ENCODE measurements at places on chromosomes 7 and 10.

- no peak for DNase-seq
Observed at GRCh38 chr10:8060010-8060703, 5.7 kb downstream of the GATA3 start.

DNA sequence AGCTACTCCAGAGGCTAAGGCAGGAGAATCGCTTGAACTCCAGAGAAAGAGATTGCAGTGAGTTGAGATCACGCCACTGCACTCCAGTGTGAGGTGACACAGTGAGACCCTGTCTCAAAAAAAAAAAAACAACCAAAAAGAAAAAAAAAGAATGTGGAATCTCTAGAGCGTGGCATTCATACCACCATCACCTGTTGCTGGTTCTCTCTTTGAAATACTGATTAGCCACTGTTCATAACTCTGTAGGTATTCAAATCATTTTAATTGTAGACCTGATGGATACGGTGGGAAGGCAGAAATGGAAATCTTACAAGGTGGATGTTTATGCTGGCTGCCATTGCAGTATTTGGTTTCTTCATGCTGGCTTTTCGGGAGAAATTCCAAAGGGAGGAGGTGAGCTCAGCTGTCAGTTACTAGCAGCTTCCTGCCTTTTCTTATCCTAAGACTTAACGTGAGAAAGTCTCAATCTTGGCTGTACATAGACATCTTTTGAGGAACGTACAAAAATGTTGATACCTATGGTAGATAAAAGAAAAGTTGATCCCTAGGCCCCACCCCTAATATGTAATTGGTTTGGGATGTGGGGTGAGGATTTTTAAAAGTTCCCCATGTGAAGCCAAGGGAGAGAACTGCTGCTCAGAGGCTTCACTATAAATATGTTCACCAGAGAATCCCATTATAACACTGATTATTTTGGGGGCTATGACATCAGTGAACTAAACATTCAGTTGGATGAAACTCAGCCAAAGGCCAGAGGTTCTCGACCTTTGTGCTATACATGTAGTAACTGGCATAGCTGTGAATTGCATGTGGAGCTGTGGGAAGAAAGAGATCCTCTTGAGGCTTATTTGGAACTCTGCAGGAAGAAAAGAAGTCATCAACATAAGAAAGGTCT is 26.9 kb upstream of the MKLN1 start:
- DNase-seq, result no peak

DNA sequence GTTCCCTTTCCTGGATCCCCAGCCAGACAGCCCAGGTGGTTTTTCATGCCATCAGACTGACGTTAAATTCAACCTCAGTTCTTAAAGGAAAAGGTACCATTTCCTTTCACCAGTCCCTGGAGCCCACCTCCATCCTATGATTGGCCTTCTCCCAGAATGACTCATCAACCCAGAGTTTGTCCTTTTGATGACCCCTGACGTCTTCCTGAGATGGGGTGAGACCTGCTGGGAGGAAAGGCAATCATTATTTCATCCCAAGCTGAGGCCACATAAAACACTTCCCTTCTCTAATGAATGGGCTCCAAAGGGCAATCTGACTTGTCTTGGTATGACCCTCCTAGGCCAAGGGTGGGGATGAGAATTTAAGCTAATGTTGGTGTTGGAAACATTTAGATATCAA is 750.7 kb downstream of the SUGCT start:
- no peak for DNase-seq

DNA sequence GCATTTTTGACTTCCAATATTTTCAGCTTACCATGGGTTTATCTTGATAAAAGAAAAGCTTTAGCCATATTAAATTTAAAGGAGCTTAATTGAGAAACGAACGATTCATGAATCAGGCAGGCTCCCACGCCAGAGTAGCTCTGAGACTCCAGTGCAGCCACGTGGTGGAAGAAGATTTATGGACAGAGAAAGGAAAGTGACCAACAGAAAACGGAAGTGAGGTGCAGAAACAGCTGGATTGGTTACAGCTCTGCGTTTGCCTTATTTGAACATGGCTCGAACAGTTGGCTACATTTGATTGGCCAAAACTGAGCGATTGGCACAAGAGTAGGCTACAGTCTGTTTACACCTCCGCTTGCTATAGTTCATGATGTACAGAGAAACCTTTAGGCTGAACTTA is 395.4 kb downstream of the GATA3 start:
- DNase-seq, result no peak

- no peak for DNase-seq
Observed at GRCh38 chr10:65864036-65864435, 1061.8 kb upstream of the LRRTM3 start.

GRCh38 chr7:159051916-159052315 is 92.8 kb downstream of the VIPR2 start:
- DNase-seq, result no peak

- DNase-seq, result no peak
Observed at GRCh38 chr7:128939075-128939860, 1.5 kb downstream of the IRF5 start.

- DNase-seq, result peak; percentile 31
Observed at GRCh38 chr7:123633553-123633952, 22.1 kb upstream of the LMOD2 start.

DNA sequence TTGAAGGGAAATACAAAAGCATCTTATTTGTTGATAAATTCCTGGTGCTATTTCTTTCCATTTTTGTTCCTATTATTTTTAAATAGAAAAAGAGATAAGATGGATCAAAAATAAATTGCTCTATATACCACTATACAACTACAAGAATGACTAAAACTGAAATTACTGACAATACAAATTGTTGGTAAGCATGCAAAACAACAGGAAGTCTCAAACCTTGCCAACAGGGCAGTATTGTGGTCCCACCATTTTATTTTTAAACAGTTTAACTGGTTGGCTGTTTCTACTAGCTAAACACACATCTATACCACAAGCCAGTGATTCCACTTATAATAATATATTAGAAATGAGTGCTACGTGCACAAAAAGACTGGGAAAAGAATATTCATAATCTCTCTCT is 213.0 kb downstream of the JAZF1 start:
- DNase-seq, result no peak

DNA sequence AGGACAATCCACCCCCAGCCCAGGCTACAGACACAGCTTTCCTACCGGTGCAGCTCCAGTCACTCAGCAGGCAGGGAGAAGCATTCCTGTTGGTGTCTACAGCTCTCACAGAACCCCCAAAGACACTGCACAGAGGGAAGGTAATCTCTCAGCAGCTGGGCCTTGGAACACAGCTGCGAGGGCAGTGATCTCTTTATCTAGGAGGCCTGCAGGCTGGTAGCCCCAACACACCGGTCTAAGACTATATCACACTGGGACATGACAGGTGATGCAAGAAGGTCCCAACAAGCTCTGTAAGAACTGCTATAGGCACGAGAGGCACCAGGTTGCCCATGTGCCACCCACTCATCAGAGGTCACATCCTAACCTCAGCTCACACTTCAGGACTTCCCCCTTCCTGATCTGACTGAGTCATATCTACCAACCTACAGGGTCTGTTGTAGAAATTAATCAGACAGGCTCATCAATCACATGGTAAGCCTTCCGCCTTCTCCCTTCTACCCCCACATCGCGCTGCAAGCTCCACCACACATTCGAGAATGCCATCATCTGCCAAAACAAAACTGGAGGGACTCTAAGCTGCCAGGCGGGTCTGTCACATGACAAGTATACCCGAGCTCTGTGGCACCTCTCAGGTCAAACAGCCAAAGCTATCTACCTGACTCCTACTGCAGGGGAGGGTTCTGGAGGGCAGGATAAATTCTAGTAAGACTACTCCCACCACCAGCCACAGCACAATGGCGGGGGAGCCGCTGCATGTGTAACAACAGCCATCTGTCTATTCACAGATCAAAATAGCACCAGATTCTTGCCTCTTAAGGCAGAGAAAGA is 26.1 kb downstream of the FAM53B start:
- DNase-seq, result no peak

GRCh38 chr10:119702583-119702982 is 23.3 kb upstream of the INPP5F start:
- DNase-seq, result no peak

GRCh38 chr7:79652619-79653018 is 199.2 kb upstream of the MAGI2 start:
- DNase-seq, result no peak

GRCh38 chr10:122471531-122472177 is 10.3 kb downstream of the HTRA1 start:
- DNase-seq, result no peak

DNA sequence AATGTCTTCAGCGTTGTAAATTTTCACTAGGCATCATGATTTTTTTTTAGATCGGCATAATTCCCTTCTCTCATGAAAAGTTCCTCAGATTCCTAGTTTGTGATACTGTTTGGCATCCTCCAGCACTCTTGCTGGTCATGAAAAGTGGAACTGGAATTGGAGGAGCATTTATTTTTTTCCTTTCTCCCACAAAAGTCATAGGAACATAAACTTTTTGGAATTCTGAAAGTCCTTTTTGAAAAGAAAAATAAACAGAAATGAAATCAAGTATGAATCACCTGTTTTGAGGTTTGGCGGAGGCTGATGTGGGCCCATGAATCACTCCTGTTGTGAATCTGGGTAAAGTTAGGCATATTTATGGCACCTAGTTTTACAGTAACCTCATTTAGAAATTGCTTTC is 17.7 kb downstream of the CACNB2 start:
- DNase-seq, result no peak

GRCh38 chr10:34956756-34957155 is 133.4 kb downstream of the CUL2 start:
- no peak for DNase-seq

GRCh38 chr10:119315128-119316001 is 108.0 kb downstream of the GRK5 start:
- peak; percentile 65 for DNase-seq

DNA sequence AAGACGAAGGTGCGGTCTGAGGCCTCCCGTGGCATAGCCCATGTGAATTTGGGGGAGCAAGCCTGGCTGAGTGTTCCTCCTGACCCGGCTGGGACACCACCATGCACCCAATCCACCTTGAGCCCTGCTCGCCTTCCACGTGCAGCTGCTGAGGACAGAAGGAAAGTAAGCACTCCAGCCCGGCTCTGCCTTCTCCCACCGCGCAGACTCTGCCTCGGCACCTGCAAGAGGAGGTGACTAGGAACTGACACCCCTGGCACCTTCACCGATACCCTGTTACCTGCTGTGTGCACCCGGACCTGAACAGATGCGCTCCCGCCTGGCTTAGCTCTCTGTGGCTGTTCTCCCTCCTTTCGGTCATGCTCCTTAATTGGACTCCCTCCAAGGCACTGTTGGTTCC is 57.0 kb upstream of the OPN4 start:
- no peak for DNase-seq

DNA sequence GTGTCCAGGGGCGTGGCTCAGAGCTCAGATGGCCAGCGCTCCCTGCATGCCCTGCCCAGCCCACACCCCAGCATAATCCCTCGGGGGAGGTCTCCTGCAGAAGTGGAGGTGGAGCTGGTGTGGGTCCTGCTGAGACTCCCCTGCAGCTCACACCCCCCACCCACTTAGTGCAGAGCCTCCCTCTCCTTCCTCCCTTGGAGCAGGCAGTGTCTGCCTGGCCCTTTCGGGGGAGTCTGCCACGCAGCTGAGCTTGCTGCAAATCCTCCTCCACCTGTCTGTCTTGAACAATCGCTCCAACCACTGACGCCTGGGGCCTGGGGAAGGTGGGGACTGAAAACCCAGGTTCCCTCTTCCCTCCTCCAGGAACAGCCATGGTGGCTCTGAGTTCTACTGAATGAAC is 219.7 kb upstream of the PPP2R2D start:
- DNase-seq, result no peak

- DNase-seq, result no peak
Observed at GRCh38 chr10:63421591-63421990, 44.2 kb downstream of the JMJD1C start.

DNA sequence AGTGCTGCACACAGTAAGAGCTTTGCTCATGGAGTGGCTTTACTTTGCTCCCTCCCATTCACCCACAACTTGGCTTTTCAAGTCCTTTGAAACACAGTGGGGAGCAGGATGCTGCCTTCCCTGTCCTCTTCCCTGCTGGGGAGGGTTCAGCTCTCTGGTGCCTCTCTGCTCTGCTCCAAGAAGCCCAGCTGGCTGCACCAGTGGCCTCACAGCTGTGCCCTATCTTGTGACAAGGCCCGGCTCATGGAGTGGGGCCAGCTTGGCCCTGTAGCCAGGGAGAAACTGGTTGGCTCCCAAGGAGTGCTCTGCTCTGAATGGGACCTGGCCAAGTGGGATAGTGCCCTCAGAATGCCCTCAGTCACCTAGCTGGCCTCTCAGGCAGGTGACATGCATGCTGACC is 212.3 kb upstream of the ZMIZ1 start:
- DNase-seq, result no peak

DNA sequence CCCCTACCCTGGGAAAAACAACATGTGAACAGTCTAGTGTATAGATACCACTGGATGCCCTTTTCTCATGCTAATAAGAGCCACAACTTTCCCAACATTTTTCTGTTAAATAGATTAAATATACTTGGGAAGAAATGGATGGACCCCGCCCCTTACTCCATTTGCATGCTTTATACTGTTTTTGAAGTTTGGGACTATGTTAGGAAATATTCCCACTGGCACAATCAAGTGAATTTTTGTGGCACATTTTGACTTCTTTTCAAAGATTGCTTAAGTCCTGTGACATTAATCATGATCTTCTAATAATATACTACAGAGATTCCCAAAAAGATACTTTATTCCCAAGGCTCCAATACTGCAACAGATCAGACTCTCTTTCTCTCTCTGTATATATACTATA is 216.6 kb downstream of the TWIST1 start:
- DNase-seq, result peak; percentile 48

- DNase-seq, result no peak
Observed at GRCh38 chr10:31604096-31604495, 285.1 kb downstream of the ZEB1 start.

GRCh38 chr10:32150532-32151101 is 94.4 kb upstream of the KIF5B start:
- no peak for DNase-seq

- no peak for DNase-seq
Observed at GRCh38 chr10:99924451-99925255, 85.1 kb downstream of the DNMBP start.

DNA sequence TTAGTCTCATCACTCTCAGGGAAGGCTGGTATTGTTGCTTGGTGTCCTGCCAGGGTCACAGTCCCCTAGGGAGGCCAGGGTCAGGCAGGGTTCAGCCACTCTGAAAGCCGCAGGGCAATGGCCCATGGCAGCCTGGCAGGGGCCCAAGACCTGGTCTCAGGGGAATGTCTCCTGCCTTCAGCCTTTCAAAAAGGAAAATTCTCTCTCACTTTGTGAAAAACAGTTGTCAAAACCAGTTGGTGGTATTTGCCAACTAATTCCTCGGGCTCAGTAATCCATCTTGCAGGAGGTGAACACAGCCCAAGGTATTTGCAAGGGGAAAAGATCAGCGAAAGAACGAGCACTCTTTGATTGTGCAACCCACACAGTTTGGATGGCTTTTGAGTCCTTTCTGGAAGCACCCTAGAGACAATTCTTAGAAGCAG is 101.5 kb downstream of the JCAD start:
- no peak for DNase-seq

DNA sequence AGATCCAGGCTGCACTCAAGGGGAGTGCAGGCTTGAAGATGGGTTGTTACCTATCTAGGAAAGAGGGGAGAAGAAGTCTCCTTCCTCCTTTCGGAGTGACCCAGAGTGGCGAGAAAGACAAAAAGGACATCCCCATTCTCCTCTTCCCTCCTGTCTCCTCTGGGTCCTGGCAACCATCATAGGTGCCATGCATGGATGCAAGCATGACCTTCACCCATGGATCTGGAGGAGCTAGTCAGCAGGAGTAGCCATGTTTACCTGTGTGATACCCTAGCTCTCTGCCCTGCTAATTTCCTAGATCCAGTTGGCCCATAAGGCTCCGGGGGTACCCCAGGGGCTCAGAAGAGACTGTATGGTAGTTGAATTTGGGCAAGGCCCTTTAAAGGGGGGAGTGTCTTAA is 17.2 kb upstream of the CROT start:
- no peak for DNase-seq
